ENCODE measurements at places on chromosomes 3 and 15. TPM values are rescaled to one million over a fixed set of nuclear protein-coding genes. Genes with fewer than 3 reads are reported as not detected.

P3H2 gene
- 2.4 TPM for total RNA-seq

MORC1 gene
- total RNA-seq = under 0.01 TPM

BFSP2 gene
- total RNA-seq = not detected

RARB gene
- 28.5 TPM for total RNA-seq

DNAH1 gene
- 1.2 TPM for total RNA-seq

STRIT1 gene
- 0.82 TPM for total RNA-seq

CFAP100 gene
- 3.7 TPM for total RNA-seq

LSAMP gene
- total RNA-seq = 59.9 TPM

MEX3B gene
- total RNA-seq = 89.7 TPM

MAGI1 gene
- total RNA-seq = 39.1 TPM

UBL7 gene
- total RNA-seq = 28.9 TPM

MOBP gene
- 0.41 TPM for total RNA-seq

VILL gene
- total RNA-seq = 9.8 TPM

IGF2BP2 gene
- total RNA-seq = 20.0 TPM

RYR3 gene
- 21.2 TPM for total RNA-seq

CAMK2N2 gene
- 4.5 TPM for total RNA-seq

HTR3E gene
- not detected for total RNA-seq

NPAP1 gene
- total RNA-seq = 0.41 TPM

TUSC7 gene
- total RNA-seq = not detected

PTH1R gene
- 2.0 TPM for total RNA-seq

RHCG gene
- 4.1 TPM for total RNA-seq

CACNA1D gene
- 21.6 TPM for total RNA-seq

IMPDH2 gene
- total RNA-seq = 190 TPM

CERS3 gene
- 0.41 TPM for total RNA-seq

ZNF660 gene
- total RNA-seq = 11.8 TPM

LRTM1 gene
- not detected for total RNA-seq

PRKAR2A gene
- total RNA-seq = 32.2 TPM

POC1A gene
- total RNA-seq = 2.4 TPM

COL6A6 gene
- 0.41 TPM for total RNA-seq

TMOD2 gene
- total RNA-seq = 198 TPM

DAPK2 gene
- total RNA-seq = 0.82 TPM

ZNF662 gene
- 16.7 TPM for total RNA-seq

NR2F2 gene
- 4.9 TPM for total RNA-seq

KBTBD12 gene
- total RNA-seq = 0.82 TPM

TTLL13 gene
- total RNA-seq = under 0.01 TPM

KBTBD8 gene
- 19.2 TPM for total RNA-seq

FAM174B gene
- 16.7 TPM for total RNA-seq

SPSB4 gene
- total RNA-seq = 4.1 TPM

TNFAIP8L3 gene
- total RNA-seq = 2.9 TPM

VGLL3 gene
- total RNA-seq = 1.2 TPM

CAPN3 gene
- total RNA-seq = 2.0 TPM

ZNF80 gene
- total RNA-seq = not detected

PLD1 gene
- total RNA-seq = 4.1 TPM

TM6SF1 gene
- 27.7 TPM for total RNA-seq

IL5RA gene
- total RNA-seq = under 0.01 TPM

SMCO1 gene
- not detected for total RNA-seq

SLC12A1 gene
- 1.6 TPM for total RNA-seq

MESP1 gene
- 2.0 TPM for total RNA-seq

UTS2B gene
- 0.41 TPM for total RNA-seq

LDHAL6B gene
- total RNA-seq = not detected

GATM gene
- 91.3 TPM for total RNA-seq

UBAP1L gene
- 2.0 TPM for total RNA-seq

ADCY5 gene
- 29.8 TPM for total RNA-seq

OIP5 gene
- 2.4 TPM for total RNA-seq

CPLX3 gene
- 0.82 TPM for total RNA-seq

SV2B gene
- 42.8 TPM for total RNA-seq

CAND2 gene
- 11.4 TPM for total RNA-seq
